ENCODE measurements at places on chromosomes 2 and 18.
A peak's percentile ranks its signal among the peaks of the same experiment; 100 is the strongest.

DNA sequence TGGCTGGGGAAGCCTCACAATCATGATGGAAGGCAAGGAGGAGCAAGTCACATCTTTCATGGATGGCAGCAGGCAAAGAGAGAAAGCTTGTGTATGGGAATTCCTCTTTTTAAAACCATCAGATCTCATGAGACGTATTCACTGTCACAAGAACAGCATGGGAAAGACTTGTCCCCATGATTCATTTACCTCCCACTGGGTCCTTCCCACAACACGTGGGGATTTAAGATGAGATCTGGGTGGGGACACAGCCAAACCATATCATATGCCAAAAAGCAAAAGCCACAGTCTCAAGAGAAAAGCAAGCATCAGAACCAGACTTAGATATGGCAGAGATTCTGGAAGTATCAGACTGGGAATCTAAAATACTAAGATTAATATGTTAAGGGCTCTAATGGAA is 30.0 kb upstream of the SCRN3 start:
- no peak for DNase-seq

DNA sequence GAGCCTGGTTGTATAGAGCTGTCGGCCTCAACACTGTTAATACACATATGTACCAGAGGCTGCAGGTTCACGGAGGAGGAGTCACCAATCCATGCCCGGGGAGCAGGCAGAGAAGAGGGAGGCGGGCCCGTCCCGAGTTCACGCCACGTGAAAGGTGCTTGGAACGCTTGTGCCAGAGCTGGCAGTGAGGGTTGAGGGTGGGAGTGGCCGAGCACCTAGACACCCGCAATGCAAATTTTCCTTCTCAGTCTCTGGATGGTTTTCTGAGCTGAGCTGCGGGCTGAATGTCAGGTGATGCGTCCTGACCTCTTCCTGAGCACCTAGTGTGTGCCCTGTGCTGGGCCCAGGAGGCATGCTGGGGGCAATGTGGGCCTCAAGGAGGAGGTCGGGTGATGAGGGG is 52.2 kb downstream of the ODC1 start:
- no peak for DNase-seq

GRCh38 chr2:47719099-47719498 is 63.8 kb upstream of the MSH6 start:
- no peak for DNase-seq

DNA sequence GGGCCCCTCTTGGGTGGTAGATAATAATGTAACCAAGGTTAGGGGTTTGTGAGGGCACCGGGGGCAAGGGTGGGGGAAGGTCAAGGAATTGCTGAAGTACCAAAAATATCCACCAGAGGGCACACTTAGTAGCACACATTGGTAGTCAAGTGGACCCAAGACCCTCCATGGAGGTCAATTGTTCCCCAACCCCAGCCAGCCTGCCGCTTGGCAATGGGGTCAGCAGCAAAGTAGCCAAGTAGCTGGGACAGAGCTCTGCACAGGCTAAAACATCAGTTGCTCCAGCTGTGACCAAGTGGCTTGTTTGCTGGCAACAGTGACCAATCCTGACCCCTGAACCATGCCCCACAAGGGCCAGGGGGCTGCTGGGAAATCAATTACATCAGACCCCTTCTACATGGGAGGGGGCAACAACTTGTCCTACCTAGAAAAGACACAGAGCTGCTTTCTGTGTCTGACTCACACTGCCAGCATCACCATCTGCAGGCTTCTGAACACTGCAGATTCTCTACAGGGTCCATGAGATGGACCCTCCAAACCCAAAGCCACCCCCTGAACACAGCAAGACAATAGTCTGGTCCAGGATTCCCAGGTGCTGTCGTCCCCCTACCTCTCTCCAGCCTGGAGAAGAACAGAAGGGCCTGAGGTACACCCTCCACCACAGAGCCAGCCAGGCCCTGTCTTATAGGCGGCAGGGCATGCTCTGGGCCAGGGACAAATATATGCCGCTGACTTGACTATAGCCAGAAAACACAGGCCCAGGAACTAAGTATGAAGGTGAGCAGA is 76.0 kb downstream of the EMX1 start:
- DNase-seq: peak; percentile 75

GRCh38 chr2:127321303-127321702 is 27.4 kb upstream of the ERCC3 start:
- no peak for DNase-seq

- DNase-seq: peak; percentile 25
Observed at GRCh38 chr18:44229693-44230108, 451.0 kb upstream of the SETBP1 start.

DNA sequence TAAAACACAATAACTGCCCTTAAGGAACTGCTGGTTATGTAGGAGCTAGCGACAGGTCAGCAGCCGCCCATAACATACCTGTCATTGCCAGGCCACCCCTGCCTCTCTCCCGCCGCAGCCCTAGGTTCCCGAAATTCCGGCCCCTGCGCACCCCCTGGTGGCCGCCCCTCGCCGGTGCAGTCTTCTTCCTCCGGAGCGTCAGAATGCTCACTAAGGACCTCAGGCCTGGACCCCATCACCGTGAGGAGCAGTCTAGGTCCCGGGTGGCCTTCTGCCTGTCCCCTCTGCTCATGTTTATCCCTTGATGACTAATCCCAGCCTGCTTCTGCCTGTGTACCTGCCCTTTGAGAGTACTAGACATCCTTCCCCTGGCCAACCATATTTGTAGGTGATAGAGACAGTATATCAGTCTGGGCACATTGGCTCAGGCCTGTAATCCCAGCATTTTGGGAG is 115.7 kb upstream of the SLC1A4 start:
- peak; percentile 86 for DNase-seq

- no peak for DNase-seq
Observed at GRCh38 chr18:32274307-32274706, 84.5 kb downstream of the MEP1B start.

GRCh38 chr2:11988691-11989353 is 242.4 kb downstream of the LPIN1 start:
- DNase-seq: no peak

DNA sequence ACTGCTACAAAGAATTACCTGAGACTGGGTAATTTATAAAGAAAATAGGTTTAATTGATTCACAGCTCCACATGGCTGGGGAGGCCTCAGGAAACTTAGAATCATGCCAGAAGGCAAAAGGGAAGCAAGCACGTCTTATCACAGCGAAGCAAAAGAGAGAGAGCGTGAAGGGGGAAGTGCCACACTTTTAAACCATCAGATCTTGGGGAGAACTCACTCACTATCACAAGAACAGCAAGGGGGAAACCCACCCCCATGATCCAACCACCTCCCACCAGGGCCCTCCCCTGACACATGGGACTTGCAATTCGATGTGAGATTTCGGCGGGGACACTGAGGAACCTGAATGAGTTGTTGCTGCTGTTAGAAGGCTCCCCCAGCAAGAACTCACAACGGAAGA is 220.2 kb upstream of the PIEZO2 start:
- DNase-seq: no peak

DNA sequence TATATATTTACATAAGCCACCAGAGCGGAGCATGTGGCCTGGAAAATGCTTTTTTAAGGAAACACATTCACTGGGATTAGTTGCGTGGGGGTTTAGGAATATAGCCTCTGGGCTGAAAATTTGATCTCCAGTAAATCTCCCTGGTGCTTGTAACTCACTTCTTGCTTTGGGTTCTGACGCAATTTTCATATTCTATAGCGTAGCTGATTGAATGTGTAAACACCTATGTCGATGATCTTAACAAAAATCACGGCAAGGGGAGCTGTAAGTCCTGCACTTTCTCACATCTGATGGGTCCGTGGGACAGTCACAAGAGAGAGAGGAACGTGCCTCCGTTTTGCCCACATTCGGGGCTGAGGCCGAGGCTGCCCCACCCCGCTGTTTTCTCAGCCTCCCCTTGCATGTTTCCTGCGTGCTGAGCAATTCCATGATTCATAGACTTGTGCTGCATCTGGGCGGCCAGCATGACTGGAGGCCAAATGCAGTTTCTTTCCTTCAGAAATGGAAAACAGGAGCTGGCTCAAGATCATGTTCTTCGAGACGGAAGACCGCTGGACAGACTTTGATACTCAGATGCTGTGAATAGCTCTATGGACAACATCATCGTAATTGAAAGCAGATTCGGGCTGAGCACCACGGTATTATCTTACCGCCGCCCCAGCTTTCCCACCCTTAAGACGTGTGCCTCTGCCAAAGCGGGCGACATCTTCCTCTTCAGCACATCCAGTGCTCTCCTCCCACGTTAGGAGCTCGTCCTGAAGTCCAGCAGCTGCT is 109.2 kb downstream of the TMEM18 start:
- no peak for DNase-seq

DNA sequence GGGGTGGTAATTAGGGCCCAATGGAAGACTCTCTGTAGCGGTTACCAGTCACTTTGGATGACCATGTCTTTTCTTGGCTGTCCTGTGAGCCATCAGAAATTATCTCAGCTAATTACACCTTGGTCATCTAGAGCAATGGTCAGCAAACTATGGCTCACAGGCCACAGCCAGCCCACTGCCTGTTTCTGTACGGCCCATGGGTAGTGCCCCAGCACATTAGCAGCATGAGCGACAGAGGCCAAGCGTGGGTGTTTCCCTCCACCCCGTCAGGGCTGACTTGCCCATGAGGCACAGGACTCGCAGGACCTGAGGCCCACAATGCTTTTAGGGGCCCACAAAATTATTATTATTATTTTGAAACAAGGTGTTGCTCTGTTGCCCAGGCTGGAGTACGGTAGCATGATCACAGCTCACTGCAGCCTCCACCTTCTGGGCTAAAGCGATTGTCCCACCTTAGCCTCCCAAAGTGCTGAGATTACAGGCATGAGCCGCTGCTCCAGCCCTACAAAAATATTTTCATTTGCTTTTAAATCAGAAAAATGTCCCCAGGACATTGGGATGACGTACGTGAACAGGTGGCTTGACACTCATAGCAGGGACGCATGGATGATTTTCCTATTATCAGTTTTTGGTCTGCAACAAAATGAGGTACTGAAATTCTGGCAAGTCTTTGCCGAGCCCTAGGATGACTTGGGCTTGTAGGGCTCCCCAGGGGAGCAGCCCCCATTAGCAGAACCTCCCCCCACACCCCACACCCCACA is 29.3 kb upstream of the CEP68 start:
- DNase-seq: no peak

GRCh38 chr2:241797441-241798080 is 11.4 kb upstream of the NEU4 start:
- no peak for DNase-seq

DNA sequence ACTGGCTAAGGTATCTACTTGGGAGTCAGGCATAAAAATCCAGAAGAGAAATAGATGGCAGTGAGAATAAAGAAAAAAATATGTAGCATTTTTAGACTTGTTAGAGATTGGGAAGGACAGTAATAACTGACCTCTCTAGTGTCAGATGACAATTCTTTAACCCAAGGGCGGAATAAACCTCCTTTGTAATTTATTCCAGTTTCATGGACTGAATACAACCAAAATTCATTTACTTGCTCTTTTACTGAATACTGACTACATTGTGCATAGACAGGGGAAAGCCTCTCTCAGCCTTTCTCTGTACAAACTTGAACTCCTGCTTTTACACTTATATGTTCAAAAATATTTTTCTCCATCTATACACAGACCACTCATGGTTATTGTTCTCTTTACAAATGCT is 475.3 kb upstream of the RAB12 start:
- no peak for DNase-seq

GRCh38 chr2:7242189-7242867 is 325.1 kb downstream of the RNF144A start:
- DNase-seq: no peak

DNA sequence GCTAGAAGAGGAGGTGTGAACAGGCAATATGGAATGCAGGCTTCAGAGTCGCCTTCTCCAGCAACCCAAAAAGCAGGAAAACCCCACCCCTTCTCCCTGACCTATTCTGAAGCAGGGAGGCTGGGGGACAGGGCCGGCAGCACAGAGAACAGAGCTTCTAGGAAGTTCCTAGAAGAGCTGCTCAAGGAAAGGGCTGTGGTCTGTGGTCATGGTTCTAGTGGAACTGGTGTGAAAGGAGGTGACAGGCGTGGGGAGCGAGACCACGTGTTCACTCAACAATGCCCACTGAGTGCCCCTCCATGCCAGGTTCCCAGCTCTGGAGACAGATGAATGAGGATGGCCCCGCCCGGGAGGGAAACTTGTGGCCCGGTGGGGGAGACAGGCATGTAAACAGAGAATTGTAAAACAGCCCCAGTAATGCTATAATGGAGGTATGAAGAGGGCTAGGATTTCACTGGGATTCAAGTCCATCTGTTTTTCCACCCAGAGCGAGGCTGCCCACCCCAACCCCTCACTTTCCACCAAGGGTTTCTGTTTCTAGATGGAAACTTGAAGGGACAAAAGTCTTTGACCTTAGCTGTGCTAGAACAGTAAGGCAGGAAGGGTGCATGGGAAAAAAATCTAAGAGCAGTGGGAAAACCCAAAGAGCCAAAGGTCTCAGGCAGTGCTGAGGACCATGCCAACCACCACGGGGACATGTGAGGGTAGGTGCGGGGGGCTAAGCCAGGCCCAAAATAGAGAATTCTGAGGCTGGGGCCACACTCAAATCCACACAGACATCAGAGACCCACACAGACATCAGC is 71.8 kb downstream of the TNS1 start:
- DNase-seq: no peak

DNA sequence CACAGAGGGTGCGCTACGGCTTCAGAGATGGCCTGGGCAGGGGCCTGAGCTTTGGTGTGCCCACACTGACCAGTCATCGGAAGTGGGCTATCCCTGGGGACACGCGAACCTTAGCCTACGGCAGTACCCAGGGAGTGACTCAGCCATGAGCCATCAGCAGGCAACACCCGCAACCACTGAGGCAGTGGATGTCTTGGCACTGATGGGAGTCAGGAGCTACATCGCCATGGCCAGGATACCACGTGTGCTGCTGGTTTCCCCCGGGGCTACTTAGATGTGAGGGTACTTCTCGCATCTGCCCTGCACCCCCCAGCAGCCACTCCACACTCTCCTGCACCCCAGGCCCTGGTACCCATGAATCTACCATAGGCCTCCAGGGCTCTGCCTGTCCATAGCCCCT is 12.8 kb upstream of the HPCAL1 start:
- no peak for DNase-seq

- no peak for DNase-seq
Observed at GRCh38 chr2:10231551-10232085, 71.1 kb upstream of the HPCAL1 start.

- peak; percentile 71 for DNase-seq
Observed at GRCh38 chr2:153476816-153477635, 1.5 kb downstream of the RPRM start.

DNA sequence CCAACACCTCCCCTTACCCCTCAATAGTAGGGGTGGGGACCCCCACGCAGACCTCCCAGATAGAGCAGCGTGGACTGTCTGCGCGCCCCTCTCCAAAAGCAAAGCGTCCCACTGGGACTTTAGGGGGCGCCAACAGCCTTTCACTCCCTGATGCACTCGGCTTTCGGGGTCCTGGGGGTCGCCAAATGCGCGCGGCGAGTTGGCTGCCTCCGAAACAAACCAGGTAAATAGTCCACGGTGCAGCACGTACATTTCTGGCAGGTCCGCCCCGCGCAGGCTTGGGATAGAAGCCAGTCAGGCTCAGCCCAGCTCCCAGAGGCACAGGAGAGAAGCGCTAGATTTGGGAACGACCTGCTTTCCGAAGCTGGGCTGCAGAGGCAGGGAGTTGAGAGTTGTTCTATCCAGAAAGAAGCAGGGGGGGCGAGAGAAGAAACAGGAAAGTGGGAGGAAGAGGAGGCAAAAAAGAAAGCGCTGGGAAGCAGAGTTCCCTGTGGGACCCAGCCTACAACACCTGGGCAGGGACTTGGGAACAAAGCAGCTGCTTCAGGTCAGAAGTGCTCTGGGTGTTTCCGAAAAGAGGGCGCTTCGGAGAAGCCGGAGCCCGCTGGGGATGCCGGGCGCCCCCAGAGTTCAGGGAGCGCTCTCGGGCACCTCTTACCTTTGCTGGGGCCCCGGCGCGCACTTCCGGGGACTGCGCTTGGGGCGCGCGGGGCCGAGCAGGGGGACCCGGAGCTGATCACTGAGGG is 544 bp downstream of the EVA1A start:
- peak; percentile 35 for DNase-seq

Measured in D341Med (cell line).